Peyer's patch (tissue), 4 donors: ENCODE measurements at places on chromosomes 13 and 19. TPM values are rescaled to one million over a fixed set of nuclear protein-coding genes. Genes with fewer than 3 reads are reported as not detected.

Gene FXYD1
- not detected for total RNA-seq

Gene SHISA7
- total RNA-seq = not detected

Gene ZNF99
- not detected for total RNA-seq

Gene SKA3
- total RNA-seq = 1.5 TPM

Gene GAPDHS
- total RNA-seq = not detected

Gene CACNG6
- not detected for total RNA-seq

Gene SIGLEC5
- total RNA-seq = 9.1 TPM

Gene MPV17L2
- total RNA-seq = 12.8 TPM

Gene CD33
- total RNA-seq = 22.3 TPM

Gene RFPL4A
- not detected for total RNA-seq

Gene SLC17A7
- 1.7 TPM for total RNA-seq

Gene CEACAM1
- total RNA-seq = 5.0 TPM

Gene EFNB2
- total RNA-seq = 5.8 TPM

Gene ZNF841
- total RNA-seq = 20.1 TPM

Gene ZNF560
- total RNA-seq = not detected

Gene TEX29
- total RNA-seq = not detected

Gene LILRB2
- total RNA-seq = 2.4 TPM

Gene RAB3A
- total RNA-seq = not detected

Gene MYPOP
- 4.1 TPM for total RNA-seq

Gene KIRREL2
- total RNA-seq = 1.7 TPM

Gene PSG1
- not detected for total RNA-seq

Gene SYT3
- total RNA-seq = not detected

Gene ZNF548
- 15.8 TPM for total RNA-seq

Gene PROZ
- not detected for total RNA-seq

Gene ETV2
- total RNA-seq = not detected

Gene KCNN1
- not detected for total RNA-seq

Gene EMP3
- total RNA-seq = 13.9 TPM

Gene COMP
- not detected for total RNA-seq

Gene SPACA4
- not detected for total RNA-seq

Gene MEIOSIN
- total RNA-seq = not detected

Gene ZNF530
- total RNA-seq = 1.9 TPM

Gene CHAMP1
- total RNA-seq = 13.2 TPM

Gene PRR22
- 9.1 TPM for total RNA-seq

Gene AP1M2
- 60.2 TPM for total RNA-seq
